ENCODE measurements at places on chromosomes 2 and 18.

DNA sequence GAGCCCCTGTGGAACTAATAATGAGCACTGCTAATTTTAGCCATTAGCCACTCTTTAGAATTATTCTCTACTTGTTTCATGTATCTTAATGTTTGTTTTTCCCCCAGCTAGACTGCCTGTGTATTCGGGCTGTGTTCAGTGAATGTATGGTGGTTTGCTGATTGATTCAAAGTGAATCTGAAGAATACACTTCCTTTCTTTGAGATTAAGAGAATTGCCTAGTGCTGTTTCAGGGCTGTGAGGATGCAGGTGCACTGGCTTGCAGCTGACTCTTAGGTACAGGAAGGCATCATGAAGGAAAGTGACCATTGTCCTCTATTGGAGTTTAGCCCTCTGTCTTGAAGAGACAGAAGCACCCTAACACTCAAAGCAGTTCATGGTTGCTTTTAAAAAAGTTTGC lies 138.7 kb downstream of the CERS6 start:
- no peak for DNase-seq

DNA sequence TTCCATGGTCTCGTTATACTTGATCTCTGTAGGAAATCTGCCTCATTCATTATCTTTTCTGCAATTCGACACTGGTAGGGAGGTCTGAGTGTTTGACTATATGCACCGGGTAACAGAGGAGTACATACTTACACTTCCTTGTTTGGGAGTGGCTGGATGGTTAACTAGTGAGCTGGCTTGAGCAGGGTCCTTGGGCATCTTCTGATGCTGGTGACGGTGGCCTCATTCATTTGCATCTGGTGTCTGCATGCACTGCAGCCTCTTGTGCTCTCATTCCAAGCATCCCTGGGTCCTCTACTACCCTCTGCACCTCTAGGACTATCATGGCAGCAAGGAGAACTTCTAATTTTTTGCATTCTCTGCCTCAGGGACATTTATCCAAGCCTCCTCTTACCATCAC lies 100.0 kb upstream of the TCF4 start:
- no peak for DNase-seq

DNA sequence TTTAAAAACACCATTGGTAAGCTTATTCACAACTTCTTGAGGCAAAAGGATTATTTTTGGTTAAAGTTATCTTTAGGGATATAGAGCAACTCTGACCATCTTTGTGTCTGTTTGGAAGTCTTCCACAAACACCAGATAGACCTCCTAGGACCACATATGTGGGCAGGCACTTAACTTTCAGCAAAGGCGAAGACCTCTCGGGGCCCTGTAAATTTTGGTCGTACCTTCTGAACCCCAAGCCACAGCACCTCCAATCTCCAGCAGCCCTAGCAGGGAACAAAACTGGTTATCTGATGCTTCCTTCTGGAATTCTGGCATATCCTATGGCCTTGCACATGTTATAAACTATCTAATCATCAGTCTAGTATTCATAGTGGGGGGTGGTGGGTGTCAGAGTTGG lies 114.8 kb downstream of the MBD5 start:
- no peak for DNase-seq

DNA sequence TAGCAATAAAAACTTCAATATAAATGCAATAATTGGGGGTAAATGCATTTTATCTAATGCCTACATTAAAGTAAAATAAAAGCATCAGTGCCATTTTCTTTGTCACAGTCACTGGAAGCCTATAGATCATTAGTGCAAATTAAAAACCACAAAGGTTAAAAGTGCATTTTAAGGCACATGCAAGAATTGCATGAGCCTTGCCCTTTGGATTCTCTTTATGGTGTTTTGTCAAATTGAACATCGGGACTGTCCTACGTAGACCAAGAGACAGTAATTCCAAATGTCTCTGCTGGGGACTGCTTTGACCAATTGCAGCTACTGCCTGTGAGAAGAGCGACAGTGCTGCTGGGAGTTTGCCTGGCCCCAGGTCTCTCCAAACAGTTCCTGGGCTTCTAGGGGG lies 130.3 kb upstream of the SATB2 start:
- DNase-seq = no peak

DNA sequence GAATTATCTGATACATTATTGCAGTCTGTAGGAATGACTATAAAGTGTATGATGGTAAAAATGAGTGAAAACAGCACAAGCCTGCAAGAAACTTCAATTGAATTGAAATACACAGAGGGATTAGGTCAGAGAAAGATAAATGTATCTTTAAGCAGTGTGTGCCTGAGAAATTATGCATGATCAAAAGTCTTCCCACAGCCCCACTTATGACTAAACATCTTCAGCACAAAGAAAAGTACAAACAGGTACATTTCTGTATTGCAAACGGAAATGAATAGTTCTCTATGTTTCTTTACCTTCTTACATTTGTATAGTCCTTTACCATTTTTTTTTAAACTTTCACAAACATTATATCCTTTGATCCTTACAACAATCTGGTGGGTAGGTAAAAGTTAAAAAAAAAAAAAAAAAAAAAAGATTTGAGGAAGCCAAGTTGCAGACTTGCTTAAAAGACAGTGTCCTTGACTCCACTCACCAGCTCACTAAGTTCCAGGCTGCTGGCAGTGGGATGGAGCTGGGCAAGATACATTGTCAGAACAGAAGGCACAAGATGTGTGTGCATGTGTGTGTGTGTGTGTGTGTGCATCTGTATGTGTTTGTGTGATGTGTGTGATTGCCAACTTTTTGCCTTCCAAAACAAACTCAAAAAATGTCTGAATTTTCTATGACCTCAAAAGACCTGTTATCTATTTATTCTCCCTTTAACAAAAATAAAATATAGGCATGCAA lies 423.7 kb upstream of the ACVR2A start:
- DNase-seq = no peak

DNA sequence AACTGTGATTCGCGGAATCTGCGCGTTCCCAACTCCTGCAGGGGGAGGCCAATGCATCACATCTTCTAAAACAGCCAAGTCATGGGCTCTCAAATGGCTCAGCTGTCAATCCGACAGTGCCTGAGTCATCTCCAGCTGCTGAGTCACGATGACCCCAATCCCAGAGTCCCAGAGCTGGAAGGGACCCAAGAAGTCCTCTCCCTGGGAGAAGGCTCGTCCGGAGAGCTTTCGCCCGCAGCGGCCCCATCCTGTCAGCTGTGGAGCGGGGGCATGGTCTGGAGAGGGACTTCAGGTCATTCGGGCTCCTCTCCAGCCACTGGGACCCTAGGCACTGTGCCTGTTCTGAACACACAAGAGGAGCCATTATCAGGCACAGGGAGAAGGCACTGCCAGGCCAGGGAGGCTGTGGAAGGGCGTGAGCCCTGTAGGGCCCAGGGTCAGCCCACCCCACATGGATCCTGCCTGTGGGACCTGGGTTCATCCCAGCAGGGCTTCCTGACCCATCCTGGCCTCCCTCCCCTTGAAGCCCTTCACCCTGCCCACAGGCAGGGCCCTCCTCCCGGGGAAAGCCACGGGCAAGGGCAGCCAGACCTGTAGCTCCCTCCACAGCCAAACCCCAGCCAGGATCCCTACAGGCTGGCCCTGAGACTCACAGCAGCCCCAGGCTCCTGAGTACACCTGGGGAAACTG lies 47.6 kb upstream of the GPC1 start:
- DNase-seq = no peak

- no peak for DNase-seq
Observed at GRCh38 chr2:174670446-174670845, 72.8 kb upstream of the WIPF1 start.

DNA sequence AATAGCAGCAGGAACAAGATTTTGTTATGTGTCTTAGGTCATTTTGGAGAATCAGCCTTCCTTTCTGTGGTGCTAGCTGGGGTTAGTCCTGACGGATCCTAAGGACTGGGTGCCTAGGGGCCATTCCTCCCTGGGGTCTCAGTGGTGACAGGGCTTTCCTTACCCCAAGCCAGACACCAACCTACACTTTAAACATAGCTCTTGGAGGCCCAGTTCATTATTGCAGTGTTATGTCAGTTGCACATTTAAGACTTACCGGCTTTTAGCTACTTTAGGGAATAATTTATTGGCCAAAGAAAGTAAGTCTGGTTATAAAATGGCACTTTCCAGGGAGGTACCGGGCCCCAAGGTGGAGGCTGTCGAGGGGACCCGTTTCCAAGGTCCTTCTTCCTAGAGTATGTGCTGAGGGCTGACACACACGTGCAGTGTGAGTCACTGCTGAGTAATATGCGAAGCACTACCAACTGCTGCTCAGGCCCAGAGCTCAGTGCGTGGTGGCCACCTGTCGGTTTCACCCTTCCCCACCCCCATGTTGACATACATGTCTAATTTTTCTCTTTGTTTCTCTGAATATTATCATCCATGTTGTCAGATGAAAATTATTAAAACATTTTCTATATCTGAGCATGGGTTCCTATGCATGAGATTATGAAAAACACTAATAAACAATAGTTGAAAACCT lies 37.0 kb upstream of the GRHL1 start:
- DNase-seq = no peak

DNA sequence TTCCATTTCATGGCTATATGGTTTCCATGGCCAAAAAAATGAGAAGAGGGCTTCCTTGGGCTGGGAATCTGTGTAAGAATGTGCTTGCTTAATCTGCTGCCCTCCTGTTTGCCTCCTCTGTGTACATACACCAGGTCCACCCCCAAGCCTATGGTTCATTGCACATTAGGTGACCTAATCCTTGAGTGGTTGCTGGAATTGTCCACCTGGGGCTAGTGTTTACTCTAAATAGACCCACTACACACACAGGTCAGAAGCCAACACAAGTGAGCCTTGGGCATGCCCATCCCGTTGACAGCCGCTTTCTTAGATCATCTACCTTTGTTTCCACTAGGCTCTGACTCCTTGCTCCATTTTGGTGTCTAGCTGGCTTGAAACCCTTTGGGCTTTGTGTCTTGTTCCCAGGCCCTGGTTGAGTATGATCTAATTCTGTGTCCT lies 59.2 kb upstream of the ATL2 start:
- no peak for DNase-seq

- DNase-seq = no peak
Observed at GRCh38 chr2:25375371-25375988, 33.8 kb upstream of the DNMT3A start.

GRCh38 chr2:46458763-46459500 lies 20.4 kb upstream of the TMEM247 start:
- DNase-seq = no peak

DNA sequence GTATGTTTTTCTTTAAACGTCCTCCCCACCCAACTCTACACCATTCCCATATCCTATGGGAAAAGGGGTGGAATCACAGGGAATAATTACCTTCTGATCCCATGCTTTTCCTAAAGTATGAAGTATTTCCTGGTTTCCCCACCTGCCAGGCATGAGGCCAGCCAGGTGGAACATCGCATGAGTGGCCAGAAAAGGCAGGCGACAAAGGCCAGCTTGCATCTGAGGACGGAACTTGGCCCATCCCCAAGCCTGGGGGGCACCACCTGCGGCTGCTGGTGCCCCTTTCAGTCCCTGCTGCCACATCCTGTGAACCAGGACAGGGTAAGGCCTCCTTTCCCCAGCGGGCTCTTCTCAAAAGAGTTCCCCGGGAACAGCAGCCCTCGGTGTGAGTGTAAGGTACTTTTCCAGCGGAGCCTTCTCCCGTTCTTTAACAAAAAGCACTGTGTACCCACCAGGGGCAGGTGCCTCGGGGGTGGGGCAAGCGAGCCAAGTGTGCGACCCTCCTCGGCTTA lies 1.2 kb upstream of the ERFE start:
- DNase-seq = no peak

- DNase-seq = no peak
Observed at GRCh38 chr2:229282758-229283546, 11.9 kb upstream of the PID1 start.

- DNase-seq = no peak
Observed at GRCh38 chr2:39837856-39838453, 58.9 kb upstream of the THUMPD2 start.

- DNase-seq = no peak
Observed at GRCh38 chr2:86308356-86308755, 29.1 kb downstream of the REEP1 start.

DNA sequence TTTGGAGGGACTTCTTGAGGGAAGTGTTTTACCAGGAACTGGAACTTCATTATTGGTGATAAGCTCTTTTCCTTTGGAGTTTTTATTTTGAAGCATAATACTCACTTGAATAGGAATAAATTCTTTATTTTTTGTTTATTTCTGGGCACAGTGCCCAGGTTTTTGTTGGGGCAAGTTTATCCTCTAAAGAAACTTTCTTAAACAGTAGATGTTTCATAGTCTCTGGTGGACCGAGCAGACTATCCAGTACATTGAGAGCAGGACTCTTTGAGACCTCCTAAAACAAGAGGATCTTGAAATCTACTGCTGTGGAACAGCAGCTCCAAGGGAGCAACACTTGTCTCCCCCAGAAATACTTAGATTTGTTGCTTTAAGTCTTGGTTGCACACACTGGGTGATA lies 109.4 kb downstream of the PARD3B start:
- DNase-seq = no peak

DNA sequence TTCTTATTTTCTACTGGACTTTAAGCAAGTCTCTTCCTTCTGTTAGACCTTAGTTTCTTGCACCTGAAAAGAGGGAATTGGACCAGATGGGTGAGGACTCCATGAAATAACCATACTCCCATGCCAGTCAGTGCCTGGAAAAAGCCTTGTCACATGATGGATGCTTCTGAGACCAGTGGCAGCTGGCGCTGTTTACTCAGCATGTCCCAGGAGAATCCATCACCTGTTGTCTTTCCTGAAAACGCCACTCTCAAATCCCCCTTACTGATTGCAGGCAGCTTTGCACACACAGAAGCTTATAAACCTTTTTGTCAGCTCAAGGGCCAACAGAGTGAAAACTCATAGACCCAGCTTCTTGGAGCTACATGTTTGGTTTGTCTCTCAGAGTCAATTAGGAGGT lies 117.6 kb downstream of the POLE4 start:
- no peak for DNase-seq

GRCh38 chr2:46248171-46248570 lies 49.0 kb upstream of the EPAS1 start:
- no peak for DNase-seq

GRCh38 chr18:8196238-8196637 lies 413.0 kb upstream of the RAB12 start:
- no peak for DNase-seq

DNA sequence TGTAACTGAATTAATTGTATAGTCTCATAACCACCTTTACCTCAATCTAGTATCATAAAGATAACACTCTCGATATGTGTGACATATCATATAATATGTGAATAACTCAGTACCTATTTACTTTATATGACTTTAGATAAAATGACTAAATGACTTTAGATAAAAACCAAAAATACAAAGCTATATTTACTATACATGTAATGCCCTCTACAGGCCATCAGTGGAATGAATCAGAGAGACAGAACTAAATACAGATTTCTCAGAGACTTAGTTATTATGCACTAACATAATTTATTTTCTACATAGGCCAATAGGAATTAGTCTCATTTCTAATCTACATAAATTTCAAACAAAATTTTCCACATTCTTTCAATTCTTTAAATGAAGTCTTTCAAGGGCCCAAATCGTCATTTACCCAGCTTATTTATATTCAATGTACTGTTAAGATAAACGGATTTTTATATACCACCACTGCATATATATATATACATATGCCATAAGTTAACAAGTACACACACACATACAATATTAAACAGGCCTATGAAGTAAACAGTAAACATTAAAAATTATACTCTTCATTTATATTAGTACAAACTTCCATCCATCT lies 219.9 kb downstream of the EXOC6B start:
- no peak for DNase-seq

GRCh38 chr2:129738799-129739198 lies 240.7 kb upstream of the RAB6C start:
- DNase-seq = no peak

GRCh38 chr2:239401881-239402233 lies 1.0 kb upstream of the HDAC4 start:
- no peak for DNase-seq

GRCh38 chr2:216830346-216830745 lies 29.5 kb downstream of the TNP1 start:
- DNase-seq = no peak

Measured in stimulated activated CD8-positive, alpha-beta memory T cell treated with anti-CD3 and anti-CD28 coated beads, Interleukin-7, amount 100 ng/mL, for 1 hour (primary cell).